Activated CD4-positive, CD25-positive, alpha-beta regulatory T cell treated with anti-CD3 and anti-CD28 coated beads, Interleukin-2, amount 50 U/mL, for 24 hours (primary cell): ENCODE measurements at places on chromosomes 6 and 20.
A peak's percentile ranks its signal among the peaks of the same experiment; 100 is the strongest.

GRCh38 chr6:43183441-43183840, 1.4 kb downstream of the CUL9 start:
- no peak for ATAC-seq

GRCh38 chr20:620246-620645, 10.1 kb upstream of the TCF15 start:
- no peak for ATAC-seq

DNA sequence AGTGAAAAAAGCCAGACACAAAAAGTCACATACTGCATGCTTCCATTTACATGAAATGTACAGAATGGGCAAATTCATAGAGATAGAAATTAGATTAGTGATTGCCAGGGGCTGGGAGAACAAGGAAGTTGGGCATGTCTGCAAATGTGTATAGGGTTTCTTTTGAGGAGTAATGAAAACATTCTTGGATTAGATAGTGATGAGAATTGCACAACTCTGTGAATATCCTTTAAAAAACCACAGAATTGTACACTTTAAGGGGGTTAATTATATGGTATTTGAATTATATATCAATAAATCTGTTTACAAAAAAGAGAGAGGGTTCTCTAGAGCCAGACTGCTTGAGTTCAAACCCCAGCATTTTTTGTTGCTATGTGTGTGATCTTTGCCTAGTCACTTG, 188.1 kb downstream of the CDC5L start:
- ATAC-seq, result no peak

DNA sequence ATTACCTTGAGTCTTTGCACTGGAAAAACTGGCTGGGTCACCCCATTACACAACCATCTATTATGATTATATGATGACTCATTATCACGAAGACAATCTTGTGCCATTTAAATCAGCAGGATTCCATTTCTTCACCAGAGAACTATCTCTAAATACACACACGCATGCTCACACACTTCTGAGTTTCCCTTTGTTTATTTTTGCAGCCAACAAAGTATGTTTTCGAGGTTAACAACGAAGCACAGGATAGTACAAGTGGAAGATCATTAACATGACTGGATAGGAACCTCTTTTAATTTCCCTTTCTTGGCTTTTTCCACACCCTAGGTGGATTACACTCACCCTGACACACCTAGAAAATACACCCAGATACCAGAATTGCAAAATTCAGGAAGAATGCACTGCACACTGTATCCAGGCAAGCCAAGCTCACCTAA, 18.9 kb downstream of the PERP start:
- ATAC-seq, result no peak

GRCh38 chr6:45500924-45501816, 123.4 kb upstream of the SUPT3H start:
- ATAC-seq, result no peak

DNA sequence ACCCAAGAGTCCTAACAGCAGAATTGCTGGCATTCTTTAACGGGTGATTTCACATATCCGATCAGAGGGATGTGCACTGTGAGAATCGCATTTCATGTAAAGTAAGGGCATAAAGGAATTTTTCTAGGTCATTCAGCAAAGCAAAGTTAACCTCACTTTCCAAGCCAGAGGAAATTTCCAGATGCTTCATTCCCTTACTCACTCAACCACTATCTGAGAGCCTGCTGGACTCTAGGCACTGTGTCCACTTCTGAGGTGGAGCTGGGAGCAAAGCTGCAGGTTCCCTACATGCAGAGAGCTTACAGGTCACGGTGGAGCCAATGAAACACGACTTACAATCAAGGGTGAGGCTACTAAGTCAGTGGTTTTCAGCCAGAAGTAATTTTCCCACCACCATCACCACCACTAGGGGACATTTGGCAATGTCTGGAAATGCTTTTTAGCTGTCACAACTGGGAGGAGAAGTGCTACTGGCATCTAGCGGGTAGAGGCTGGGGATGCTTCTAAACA, 34.5 kb upstream of the TSHZ2 start:
- no peak for ATAC-seq

GRCh38 chr6:134447883-134448387, 130.0 kb upstream of the SGK1 start:
- ATAC-seq, result peak; percentile 67

DNA sequence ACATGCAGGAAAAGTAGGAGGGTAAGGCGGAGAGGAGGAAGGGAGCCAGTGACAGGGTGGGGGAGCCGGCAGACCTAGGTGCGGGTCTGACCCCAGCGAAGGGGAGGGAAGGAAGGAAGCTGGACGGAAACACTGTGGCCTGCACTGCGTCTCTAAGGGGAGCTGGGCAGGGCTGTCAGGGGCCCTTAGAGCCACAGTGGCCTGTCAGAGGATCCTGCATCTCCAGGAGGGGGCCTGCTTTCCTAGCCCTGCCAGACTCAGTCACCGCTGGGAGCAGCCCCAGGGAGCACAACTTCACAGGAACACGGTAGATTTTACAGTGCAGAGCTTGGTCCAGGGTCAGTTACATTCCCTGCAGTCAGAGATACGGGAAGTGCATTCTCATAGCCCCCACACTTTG, 118.2 kb downstream of the PACRG start:
- no peak for ATAC-seq

- ATAC-seq, result no peak
Measured at GRCh38 chr6:27422651-27423332, 34.2 kb downstream of the ZNF391 start.

- ATAC-seq, result no peak
Measured at GRCh38 chr6:159654483-159655098, 38.5 kb downstream of the SOD2 start.

DNA sequence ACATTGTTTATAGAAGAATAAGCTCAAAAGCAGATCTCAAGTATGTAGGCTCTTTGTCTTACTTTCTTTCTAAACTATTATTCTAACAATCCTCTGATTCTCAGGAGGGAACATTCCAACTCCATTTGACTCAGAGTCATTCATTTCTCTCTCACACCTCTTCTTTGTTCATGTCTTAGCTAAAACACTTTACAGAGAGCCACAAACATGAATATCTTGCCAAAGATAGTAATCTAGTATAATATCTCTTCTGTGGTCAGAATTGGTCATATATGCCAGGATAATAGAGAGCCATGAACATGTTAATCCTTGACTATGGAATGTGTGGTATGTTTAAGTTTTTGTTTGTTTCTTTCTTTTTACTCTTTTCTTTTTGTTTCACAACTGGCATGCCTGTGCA, 456.0 kb upstream of the PTCHD4 start:
- ATAC-seq, result no peak

- ATAC-seq, result no peak
Measured at GRCh38 chr20:24275946-24276705, 193.3 kb upstream of the SYNDIG1 start.

- ATAC-seq, result no peak
Measured at GRCh38 chr6:35151466-35151865, 10.3 kb upstream of the TCP11 start.

DNA sequence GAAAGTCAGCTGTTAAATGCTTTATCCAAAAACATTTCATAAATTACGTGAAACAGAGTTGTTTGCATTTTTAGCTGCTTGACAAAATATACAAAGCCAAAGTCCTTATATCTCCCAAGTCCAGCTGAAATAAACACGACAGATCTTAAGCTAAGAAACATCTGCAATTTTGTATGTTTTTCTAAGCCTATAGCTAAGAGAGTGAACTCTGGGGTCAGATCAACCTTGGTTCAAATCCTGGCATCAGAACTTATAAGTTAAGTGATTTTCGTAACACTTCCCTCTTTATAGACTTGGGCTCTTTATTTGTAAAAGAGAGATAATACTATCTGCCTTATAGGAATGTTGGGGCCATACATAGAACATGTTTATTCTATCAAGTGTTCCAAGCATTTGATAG, 176.7 kb downstream of the PTPRK start:
- ATAC-seq, result no peak

GRCh38 chr6:162198076-162198475, 529.5 kb downstream of the PRKN start:
- ATAC-seq, result no peak

DNA sequence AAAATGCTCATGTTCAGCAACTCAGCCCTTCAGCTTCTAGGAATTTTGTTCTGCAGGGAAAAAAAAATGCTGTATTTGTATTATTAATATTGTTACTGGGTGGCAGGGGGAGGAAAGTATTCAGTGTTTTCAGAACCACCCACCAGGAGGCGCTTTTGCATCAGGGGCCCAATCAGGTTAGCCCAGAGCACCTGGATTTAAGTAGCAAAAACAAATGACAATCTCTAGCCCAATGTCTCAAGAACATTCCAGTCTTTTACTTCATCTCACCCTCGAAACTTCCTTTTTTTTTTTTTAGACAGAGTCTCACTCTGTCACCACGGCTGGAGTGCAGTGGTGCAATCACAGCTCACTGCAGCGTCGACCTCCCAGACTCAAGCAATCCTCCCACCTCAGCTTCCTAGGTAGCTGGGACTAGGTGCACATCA, 635 bp upstream of the C20orf203 start:
- peak; percentile 52 for ATAC-seq

GRCh38 chr20:45347936-45348778, at the start of gene SDC4:
Gene SDC4 (minus strand): TSS chr20:45348424. CDS start chr20:45348384, 40 bp downstream.
- ATAC-seq, result peak; percentile 79

- no peak for ATAC-seq
Measured at GRCh38 chr6:14212020-14212419, 94.4 kb downstream of the CD83 start.

DNA sequence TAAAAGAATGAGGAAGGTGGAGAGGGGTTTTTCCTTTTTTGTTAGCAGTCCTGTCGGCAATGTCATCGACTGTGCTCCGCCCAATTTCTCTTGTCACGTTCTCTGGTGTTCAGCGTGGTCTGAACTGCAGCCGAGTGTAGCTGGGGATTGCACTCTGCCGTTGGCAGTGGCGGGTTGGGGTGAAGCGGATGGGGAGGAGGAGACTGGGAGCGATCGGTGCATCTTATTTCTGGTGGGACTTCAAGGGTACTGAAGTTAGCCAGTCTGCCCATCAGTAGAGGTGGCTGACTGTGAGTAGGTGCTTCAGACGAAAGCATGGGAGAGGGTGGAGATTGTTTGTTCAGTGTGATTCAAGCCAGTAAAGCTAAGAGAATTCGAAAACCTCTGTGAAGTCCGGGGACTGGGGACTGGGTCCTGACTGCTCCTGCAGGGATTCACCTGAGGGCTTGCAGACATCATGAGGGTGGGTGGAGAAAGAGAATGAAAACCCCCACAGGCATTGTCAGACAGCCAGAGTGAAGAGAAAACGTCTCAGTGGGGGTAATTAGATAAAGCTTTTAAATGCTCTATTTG, 5.1 kb downstream of the RREB1 start:
- ATAC-seq, result peak; percentile 38

GRCh38 chr20:31822421-31823330, 3.5 kb downstream of the MYLK2 start:
- ATAC-seq, result peak; percentile 80

DNA sequence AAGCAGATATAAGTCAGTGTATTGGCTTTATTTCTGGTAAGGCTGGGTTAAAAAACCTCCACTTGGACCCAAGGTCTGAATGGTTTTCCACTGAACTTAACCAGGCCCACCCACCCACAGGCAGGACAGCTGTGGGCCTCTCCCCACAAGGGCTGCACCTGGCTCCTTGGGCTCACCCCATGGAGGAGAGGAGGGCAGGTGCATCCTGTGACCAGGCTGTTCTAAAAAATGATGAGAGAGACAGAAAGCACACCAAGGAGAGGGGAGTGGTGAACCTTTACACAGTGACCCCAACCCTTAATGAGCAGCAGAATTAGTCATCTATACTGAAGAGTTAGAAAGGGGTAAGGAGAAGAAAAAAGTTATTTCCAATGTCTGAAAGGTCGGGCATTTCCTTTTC, 34.5 kb upstream of the DUSP22 start:
- no peak for ATAC-seq

DNA sequence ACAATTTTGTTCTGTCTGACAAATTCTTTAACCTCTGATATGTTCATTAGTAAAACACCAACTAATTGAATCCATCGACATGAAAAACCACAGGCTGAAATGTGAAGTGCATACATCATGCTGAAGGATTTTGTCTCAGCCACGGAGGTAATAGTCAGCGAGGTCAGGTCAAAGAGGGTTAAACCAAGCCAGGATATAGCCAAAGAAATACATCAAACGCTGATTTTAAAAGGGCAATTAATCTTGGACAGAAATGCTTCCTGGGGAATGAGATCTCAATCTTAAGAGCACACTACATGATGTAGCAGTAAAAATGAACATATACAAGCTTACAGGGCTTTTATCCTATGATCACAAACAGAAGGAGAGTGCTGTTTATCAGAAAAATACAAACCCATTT, 106.7 kb downstream of the PRDM1 start:
- ATAC-seq, result no peak

GRCh38 chr20:36886859-36887751, 11.2 kb downstream of the TLDC2 start:
- ATAC-seq, result peak; percentile 88

DNA sequence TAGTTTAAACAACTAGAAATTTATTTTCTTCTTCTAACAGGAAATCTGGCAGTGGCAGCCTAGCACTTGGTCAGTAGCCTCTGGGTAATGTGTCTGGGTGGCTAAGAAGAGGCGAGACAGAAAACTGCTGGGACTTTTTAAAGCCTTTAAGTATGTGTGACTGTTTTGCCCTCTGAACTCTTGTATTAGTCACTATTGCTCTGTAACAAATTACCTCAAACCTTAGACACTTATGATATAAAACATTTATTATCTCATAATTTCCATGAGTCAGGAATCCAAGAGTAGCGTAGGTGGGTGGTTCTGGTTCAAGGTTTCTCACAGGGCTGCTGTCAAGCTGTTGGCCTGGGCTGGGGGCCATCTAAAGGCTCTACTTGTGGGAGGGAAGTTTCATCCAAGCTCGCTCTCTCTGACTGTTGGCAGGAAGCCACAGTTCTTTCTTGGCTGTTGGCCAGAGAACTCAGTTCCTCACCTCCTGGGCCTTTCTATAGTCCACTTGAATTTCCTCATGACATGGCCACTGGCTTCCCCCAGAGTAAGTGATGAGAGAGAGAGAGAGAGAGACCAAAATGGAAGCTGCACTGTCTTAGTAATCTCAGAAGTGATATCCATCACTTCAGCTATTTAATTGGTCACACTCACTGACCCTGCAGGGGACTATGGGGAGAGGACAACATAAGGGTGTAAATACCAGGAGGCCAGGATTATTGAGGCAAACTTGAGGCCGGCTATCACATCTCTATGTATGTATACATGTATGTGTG, 17.4 kb upstream of the TBC1D22B start:
- peak; percentile 91 for ATAC-seq

- no peak for ATAC-seq
Measured at GRCh38 chr6:130730600-130730999, 96.6 kb upstream of the SMLR1 start.

GRCh38 chr6:41581381-41581991, 35.3 kb downstream of the FOXP4 start:
- ATAC-seq, result no peak

DNA sequence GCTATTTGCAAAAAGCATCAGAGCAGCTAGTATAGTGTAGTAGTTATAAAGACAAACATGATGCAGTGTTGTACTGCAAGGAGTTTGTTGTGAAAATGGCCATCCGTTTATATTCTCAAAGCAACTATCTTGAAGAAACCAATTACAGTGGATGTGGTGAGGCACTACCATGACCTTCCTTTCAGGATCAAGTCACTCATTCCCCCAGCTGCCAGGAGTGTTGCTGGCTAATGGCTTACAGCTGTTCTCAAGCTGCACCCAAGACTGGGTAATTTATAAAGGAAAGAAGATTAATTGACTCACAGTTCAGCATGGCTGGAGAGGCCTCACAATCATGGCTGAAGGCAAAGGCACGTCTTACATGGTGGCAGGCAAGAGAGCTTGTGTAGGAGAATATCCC, 29.0 kb downstream of the ADGRF4 start:
- no peak for ATAC-seq
